ENCODE measurements at places on chromosomes 7 and 10.

- no peak for ATAC-seq
These were observed 86.2 kb downstream of the TACC2 start for GRCh38 chr10:122075171-122075570.

- ATAC-seq, result no peak
These were observed 80.0 kb upstream of the DDC start for GRCh38 chr7:50645186-50645585.

GRCh38 chr10:62492012-62492869, 118.1 kb downstream of the ZNF365 start:
- ATAC-seq, result peak; percentile 61

- no peak for ATAC-seq
These were observed 220.4 kb downstream of the HDAC9 start for GRCh38 chr7:18715988-18716387.

DNA sequence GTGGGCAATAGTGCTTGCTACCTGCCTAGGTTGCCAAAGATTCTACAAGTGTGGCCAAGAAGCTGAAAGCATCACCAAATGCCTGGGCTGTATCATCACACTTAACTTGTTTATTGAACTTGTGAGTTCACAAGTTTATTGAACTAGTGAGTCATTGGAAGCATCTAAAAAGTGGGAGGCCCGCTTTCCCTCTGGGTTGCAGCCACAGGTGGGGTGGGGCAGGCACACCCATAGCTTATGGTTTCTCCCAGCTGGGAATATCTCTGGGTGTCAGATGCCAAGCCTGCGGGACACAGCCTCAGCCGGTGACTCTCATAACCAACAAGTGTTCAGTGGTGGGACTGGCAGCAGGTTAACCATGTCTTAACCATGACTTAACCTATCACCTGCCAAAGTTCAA, 145.9 kb upstream of the FAM13C start:
- no peak for ATAC-seq

- no peak for ATAC-seq
These were observed 203.6 kb downstream of the VTI1A start for GRCh38 chr10:112650588-112651030.

GRCh38 chr7:5584096-5584495, 160.5 kb upstream of the TNRC18 start:
- peak; percentile 36 for ATAC-seq

DNA sequence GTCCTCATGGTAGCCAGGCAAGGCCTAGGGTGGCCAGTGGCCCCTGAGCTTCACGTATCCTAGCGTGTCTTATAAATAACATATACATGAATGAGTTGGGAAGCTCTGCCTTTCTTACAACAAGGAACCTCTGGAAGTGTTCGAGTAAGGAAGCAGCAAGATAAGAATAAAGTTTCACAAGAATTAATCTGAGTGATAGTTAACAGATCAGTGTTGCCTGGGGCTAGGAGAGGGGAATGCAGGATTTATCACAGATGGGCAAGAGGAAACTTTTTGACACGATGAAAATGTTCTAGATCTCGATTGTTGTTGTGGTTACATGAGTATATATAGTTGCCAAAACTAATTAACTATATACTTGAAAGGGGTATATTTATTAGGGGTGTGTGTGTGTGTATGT, 74.2 kb downstream of the TSPAN12 start:
- no peak for ATAC-seq

GRCh38 chr7:144063710-144064109, 5.9 kb upstream of the OR2A25 start:
- ATAC-seq, result no peak

DNA sequence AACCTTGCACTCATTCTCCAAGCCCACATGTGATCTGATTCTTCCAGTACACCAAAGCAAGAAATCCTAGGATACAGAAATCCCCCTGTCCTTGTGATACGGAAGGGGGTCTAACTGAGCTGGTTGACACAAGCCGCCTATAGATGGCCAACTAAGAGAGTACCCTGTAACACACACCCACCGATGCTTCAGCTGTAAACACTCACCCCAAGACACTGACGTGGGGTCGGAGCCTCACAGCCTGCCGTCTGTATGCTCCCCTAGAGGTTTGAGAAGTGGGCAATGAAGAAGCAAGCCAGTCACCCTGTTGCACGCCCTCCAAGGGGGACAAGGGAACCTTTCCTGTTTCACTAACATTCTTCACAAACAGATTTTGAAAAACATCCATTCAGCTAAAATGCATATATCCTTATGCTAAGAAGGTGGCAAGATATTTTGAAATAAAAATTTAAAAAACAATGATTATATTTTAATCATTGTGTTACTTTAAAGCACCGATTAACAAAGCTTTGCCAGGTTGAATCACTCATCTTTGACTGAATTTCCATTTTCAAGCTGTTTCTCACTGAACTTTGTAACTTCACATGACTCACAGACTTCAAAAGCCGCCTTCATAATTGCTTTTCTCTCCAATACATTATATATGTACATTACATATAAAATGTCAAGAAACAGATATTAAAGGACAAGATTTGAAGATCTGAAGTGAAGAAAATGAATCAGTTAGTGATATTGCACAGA, 329.3 kb downstream of the ARL4A start:
- ATAC-seq, result no peak

- ATAC-seq, result no peak
These were observed 806.6 kb upstream of the GHITM start for GRCh38 chr10:83332690-83333089.

- ATAC-seq, result no peak
These were observed 4.2 kb downstream of the PARP12 start for GRCh38 chr7:140058517-140058916.

GRCh38 chr10:112952282-112953173, 2.5 kb downstream of the TCF7L2 start:
- ATAC-seq, result no peak

GRCh38 chr7:43763183-43763582, 4.7 kb downstream of the BLVRA start:
- no peak for ATAC-seq

DNA sequence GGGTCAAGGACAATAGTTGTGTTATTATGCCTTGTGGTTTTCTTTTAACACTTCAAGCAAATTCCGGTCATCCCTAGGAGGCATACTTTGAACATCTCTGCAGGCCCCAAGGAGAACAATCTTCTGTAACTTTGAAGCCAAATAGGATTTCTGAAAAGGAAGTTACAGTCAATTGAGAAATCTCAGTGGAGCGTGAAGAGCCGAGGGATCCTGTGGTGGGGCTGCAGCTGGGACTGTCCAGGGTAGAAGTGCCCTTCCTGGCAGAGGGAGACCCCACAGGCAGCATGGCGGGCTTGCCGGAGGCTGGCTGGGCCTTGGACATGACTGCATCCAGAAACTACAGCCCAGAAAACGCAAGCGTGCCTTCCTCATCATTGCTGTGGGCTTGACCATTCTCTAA, 179.7 kb downstream of the PTPN20 start:
- no peak for ATAC-seq

GRCh38 chr10:125871338-125871737, 9.8 kb downstream of the DHX32 start:
- ATAC-seq, result peak; percentile 86

- no peak for ATAC-seq
These were observed 12.8 kb downstream of the MDFIC start for GRCh38 chr7:114934713-114935112.

DNA sequence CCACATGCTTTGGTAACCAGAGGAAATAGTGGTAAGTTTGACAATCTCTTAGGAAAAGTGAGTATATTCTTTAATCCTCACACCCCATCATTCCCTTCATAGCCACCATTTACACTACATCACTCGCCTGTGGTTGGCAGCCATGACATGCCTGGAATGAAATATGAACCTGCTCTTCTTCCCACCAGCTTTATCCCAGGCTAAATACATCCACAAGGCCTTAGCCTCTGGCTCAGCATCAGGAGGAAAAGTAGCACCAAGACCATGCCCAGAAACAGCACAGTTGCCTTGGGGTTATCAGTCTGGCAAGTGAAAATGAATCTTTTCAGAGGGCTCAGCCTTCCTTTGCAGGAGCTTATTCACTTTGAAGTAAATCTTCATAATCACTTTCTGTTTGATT, 40.3 kb downstream of the SGCE start:
- ATAC-seq, result no peak

GRCh38 chr10:67779465-67780203, 58.4 kb downstream of the DNAJC12 start:
- peak; percentile 93 for ATAC-seq

- no peak for ATAC-seq
These were observed 94.6 kb downstream of the PPP1R9A start for GRCh38 chr7:95001815-95002561.

GRCh38 chr10:66307826-66308225, 618.0 kb upstream of the LRRTM3 start:
- no peak for ATAC-seq

DNA sequence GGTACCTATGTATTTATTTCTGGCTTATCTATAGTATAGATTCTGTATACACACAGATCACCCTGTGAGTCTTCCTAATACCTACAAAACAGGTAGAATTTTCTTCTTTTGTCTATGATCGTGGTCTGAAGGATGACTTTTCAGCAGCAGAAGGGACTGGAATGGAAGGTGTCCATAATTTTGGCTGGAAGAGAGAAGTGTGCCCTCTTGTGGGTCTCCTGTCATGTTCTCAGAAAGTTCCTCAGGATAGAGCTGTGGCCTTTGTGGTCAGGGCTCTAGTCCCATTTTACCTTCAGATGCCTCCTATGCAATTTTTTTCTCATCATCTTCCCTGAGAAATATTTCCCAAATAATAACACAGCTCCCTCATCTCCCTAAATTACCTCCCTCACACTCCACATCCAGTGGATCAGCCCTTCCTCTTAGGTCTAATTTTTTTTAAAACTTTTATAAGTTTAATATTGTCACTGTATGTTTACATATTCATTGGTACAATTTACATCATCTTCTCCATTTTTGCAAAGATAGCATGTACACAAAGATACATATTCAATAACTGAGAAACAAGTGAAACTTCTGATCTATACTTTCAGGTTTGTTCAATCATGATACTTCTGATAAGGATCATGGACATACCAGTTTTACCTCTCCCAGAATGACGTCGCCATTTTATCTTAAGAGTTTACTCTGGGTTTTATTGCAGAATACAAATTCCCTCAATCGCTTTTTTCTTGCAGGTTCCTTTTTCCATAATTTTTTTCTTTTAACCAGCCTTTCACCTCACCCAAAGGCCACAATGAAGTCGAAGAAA, 112.7 kb downstream of the REEP3 start:
- no peak for ATAC-seq

DNA sequence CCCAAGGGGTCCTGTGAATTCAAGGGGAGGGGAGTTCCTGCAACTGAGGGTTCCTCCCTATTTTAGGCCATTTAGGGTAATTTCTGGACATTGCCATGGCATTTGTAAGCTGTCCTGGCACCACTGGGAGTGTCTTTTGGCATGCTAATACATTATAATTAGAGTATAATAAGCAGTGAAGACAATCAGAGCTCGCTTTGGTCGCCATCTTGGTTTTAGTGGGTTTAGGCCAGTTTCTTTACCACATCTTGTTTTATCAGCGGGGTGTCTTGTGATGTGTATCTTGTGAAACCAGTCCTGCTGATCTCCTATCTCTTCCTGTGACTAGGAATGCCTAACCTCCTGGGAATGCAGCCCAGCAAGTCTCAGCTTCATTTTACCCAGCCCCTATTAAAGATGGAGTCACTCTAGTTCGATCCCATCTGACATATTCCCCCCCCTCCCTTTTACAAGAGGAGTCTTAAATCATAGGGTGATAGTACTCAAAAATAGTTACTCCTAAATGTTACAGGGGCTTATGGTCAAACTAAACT, 43.2 kb downstream of the SVOPL start:
- ATAC-seq, result no peak

- ATAC-seq, result no peak
These were observed 61.4 kb downstream of the CHCHD3 start for GRCh38 chr7:133020496-133020895.

- no peak for ATAC-seq
These were observed 59.3 kb downstream of the CYP2C9 start for GRCh38 chr10:94997741-94998174.

DNA sequence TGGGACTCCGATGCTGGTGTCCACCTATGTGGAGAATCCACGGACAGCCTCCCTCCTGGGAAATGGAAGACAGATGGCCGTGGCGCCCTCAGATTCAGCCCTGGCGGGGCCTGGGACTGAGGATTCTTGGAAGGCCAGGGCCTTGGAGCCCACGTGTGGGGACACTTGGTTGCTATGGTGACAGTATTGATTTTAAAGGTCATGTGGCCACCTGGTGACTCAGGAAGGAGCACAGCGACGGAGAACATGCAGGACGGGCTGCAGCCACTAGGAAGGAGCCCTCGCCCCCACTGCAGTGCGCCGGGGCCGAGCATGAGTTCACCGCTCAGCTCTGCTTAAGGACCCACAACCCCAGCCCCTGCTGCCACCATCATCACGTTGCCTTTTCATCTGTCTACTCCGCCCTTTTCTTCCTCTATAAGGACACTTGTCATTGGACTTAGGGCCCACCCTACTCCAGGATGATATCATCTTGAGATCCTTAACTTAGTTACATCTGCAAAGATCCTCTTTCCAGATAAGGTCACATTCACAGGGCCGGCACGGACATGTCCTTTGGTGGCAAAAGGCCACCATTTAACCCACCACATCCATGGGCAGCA, 3.7 kb upstream of the STK32C start:
- no peak for ATAC-seq

- no peak for ATAC-seq
These were observed 20.8 kb upstream of the GGCT start for GRCh38 chr7:30525429-30525828.

- peak; percentile 51 for ATAC-seq
These were observed 488 bp downstream of the EIF4H start for GRCh38 chr7:74174606-74175082.

DNA sequence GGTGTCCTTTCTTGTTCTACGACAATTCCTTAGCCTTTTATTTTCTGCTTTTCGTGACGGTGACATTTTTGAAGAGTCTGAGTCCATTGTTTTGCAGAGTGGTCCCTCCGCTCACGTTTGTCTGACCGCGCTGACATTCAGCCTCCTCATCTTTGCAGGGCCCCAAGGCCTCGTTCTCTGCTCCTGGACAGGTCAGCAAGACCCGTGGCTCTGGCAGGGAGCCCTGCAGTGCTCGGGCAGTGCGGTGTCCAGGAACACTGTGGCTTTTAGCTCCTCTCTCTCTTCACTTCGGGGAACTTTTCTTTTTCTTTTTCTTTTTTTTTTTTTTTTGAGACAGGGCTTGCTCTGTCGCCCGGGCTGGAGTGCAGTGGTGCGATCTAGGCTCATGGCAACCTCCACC, 142.5 kb downstream of the DNAJB6 start:
- ATAC-seq, result no peak
